ENCODE measurements at places on chromosomes 3 and 15.
A peak's percentile ranks its signal among the peaks of the same experiment; 100 is the strongest.

GRCh38 chr3:123379041-123379830, 69.7 kb downstream of the ADCY5 start:
- DNase-seq: no peak

DNA sequence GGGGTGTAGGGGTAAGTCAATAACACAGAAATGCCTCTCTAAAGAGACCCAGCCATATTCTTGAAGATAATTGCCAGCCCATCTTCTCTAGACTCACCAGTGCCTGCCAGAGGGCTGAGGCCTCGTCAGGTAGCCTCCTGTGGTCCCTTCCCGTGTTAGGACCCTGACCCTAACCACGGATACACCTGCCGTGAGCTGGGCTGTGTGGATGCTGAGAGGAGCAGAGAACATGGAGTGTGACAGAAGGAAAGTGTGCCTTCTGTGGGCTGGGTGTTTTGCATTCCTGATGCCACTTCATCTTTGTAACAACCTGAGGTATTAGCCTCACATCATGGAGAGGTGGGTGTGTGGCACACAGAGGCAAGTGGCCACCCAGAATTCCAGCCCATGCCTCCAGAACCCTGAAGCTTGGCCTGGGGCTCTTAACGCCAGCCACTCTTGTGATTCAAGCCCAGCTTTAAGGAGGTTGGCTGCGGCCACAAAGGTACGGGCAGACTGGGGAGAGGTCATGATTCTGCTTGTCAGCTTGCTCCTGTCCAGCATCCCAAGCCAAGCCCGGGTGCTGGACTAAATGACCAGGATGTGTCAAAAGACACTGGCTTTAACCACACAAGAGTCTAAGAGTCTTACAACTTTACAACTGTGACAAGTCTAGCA, 21.1 kb upstream of the ABTB1 start:
- no peak for DNase-seq

GRCh38 chr3:178381971-178382448, 154.2 kb upstream of the KCNMB2 start:
- DNase-seq: no peak

DNA sequence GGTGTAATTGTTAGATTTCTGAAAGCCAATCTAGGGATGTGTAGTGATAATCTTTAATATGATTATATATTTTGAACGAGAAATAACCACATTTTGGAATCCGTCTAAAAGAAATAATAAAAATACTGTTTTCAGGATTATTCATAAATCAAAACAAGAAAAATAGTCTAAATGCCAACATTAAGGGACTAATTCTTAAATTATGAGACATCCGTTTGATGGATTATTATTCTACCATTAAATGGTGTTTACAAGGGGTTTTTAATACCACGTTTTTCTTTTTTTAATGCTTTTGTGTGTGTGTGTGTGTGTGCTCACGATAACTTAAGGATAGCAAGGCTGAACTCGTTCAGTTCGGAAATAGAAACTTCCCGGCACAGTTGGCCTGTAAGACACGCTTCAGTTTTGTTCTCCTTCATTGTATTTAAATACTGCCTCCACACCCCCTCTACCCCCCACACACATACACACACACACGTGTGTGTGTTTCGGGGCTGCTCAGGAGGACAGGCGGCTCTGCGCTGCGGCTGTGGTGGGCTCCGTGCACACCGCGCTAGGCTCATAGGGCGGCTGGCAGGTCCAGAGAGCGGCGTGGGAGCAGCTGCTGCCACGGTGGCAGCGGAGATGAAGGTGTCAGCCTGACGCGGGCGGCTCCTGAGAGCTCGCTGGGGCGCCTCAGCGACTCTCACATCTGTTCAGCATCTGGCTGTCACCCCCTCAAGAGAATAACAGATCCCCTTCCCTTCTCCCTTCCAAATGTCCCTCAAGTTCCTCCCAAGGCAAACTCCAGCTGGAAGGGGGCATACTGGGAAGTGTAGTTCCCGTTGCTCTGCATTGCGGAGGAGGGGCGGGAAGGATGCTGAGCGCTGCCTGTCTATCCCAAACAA, 23.0 kb upstream of the ANP32A start:
- DNase-seq: no peak

- DNase-seq: no peak
Observed at GRCh38 chr3:159734681-159735080, 254.0 kb upstream of the IL12A start.

- no peak for DNase-seq
Observed at GRCh38 chr15:27561816-27562215, 537.3 kb downstream of the OCA2 start.

DNA sequence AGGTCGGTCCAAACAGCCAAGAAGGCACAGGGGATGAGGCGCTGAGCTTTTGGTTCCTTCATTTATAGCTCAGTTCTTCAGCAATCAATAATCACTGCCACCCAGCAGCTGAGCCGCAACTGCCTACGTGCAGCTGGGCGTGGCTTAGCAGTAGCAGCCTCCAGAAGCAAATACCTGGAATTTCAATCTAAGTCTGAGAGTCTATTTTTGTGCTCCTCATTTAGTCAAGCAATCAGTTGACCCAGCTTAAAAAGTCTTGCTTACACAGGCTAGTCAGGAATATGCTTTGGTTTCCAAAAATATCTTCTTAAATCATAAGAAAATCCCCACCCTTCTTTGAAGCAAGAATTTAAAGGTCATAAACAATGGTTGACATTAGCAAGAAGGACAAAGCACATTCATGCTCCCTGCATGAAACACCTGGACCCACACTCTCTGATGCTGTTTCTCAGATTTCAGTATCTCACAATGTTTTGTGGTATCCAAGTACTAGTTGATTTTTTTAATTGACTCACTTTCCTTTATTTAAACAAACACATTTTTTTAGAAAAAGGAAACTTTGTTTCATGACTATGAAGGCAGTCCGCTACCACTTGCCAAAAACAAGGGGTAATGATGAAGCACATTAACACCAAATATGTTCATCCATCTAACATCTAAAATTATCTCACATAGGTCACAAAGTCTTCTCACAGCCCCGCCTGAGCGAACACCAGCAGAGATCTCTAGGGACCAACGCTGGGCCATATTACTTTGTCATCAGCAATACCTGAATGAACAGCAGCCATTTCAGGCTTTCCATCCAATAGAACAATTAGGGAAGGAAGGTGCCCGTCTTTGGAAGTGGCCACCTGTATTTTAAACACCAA, 106.1 kb downstream of the OXNAD1 start:
- DNase-seq: no peak

- no peak for DNase-seq
Observed at GRCh38 chr15:74777769-74778598, 3.9 kb upstream of the CSK start.

DNA sequence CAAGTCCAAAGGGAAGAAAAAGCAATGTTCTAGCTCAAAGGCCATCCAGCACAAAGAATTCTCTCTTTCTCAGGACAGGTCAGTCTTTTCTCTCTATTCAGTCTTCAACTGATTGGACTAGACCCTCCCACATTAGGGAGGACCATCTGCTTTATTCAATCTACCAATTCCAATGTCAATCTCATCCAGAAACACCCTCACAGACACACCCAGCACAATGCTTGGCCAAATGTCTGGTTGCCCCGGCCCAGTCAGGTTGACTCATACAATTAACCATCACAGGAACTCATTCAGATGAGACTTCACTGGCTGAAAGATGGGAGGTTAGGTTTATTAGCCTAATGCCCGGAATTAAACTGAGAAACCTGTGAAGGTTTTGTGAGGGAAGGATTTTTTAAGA, 32.4 kb downstream of the ACAN start:
- no peak for DNase-seq

GRCh38 chr3:151268267-151269235, 9.8 kb downstream of the P2RY14 start:
- no peak for DNase-seq

DNA sequence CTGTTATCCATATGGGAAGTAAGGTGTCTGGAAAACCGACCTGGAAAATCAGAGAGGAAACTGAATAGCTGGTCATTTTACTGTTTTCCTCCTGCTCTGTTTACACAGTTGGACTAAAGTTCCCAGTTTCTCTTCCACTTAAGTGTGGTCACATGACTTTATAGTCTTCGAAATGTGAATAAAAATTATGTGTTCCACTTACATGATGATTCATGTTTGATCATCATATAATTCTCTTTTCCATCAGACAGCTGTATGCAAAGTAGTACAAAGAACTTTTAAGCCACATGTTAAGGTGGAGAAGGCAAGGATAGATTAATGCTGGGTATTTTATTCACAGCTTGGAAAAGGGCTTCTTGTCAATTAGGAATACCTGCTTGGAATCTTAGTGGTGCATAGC, 525.5 kb upstream of the BCHE start:
- no peak for DNase-seq

DNA sequence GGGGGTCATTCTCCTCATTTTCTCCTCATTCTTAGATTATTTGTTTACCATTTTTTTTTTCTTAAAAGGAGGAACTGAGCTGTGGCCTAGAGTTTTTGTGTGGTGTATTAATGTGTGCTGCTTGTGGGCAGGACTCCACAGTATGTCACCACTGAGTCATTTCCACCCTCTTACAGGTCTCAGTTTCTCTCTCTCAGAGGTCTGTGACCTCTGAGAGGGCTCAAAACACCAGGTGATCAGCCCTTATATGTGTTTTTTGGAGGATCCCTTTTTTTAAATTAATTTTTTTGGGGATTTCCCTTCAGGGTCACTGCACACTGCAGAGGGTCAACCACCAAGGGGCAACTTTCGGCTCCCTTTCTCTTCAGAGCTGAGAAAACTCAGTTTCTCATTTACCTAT, 166.4 kb downstream of the SUCNR1 start:
- DNase-seq: no peak

DNA sequence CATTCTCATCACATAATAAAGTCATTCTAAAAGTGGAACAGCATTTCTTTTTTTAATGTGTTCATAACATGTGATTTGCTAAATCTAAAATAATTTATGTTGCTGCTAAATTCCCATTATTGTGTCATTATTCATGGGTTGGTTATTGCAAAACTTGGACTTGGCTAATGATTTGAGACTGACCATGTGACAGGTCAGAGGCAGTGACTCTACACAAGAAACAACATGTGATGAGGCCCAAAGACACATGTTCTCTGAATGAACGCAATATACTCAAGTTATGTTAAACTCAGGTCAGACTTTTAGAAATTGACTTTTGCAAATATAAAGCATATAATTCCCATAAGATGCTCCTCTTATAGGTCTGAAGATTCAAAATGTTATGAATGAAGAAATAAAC, 566.1 kb downstream of the TBL1XR1 start:
- DNase-seq: no peak

DNA sequence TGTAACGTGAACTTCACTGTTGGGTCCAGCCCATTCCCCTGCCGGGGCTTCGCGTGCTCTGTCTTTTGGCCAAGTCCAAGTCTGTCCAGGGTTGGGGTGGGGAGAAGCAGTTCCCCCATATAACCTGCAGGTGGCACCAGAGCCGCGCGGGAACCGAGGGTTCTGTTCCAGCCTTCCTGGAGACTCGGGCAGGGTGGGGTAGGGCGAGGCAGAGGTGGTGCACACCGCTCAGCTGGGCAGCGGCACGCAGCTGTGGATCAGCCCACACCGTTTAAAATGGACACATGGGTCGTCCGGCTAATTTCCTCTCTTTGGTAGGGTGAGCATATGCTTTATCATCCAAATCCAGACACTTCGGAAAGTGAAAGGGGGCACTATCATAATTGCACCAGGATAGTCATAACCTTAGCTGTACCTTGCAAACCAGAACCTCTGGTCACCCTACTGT, 118.1 kb downstream of the TBC1D2B start:
- peak; percentile 81 for DNase-seq

All from ovary (tissue), 10 donors.